PC-3 (cell line): ENCODE measurements at places on chromosomes 7 and 10.

GRCh38 chr7:111003883-111004282 lies 87.0 kb upstream of the LRRN3 start:
- no peak for DNase-seq

GRCh38 chr7:64888561-64888900 lies 14.5 kb upstream of the ZNF273 start:
- no peak for DNase-seq

GRCh38 chr10:57664815-57665214 lies 602.9 kb downstream of the IPMK start:
- no peak for DNase-seq

- peak; percentile 63 for DNase-seq
These were observed 133.6 kb downstream of the TMEM26 start for GRCh38 chr10:61319386-61320256.
